Hippocampal formation (tissue), 2 donors: ENCODE measurements at places on chromosomes 12 and 14.
A peak's percentile ranks its signal among the peaks of the same experiment; 100 is the strongest.

DNA sequence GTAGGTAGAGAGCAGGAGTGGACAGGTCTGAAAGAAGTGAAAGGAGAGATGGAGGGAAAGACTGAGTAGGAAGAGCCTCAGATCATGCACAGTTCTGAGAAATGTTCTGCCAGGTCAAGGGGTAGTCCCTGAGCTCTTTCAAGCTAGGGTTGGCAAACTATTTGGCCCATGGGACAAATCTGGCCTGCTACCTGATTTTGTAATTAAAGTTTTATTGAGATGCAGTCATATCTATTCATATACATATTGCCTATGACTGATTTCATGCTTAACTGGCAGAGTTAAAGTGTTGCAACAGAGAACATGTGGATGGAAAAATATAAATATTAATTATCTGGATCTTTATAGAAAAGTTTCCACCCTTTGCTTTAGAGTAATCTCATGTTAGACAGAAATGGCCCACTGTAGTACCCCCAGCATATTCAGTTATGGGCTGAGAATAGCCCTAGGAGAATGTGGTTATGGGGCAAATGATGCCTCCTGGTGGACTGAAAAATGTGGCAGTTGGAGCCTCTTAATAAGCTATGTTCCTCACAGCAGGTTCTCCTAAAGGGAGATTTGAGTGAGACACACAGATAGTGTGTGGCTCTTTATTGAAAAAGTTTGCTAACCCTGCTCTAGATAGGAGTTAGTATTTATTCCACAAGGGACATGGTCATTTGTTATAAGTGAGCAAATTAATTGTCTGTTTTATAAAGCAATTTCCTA, 476.9 kb downstream of the LRIG3 start:
- DNase-seq, result no peak

DNA sequence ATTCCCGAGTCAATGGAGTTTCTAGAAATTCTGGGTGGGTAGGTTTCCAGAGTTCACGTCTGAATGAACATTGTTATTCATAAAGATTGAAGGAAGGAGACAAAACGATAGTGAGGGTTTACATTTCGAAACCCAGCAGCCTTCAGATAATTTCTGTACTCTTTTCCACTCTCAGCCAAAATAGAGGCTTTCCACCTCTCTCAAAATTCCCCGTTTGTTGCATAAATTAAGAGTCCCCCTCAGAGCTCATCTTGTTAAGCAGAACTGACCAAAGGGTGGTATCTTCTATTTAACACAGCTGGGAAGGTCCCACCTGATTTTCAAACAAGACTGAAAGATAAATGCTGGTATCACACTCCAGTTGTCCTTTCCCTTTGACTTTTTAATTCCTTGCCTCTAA, 21.5 kb upstream of the YARS2 start:
- no peak for DNase-seq

DNA sequence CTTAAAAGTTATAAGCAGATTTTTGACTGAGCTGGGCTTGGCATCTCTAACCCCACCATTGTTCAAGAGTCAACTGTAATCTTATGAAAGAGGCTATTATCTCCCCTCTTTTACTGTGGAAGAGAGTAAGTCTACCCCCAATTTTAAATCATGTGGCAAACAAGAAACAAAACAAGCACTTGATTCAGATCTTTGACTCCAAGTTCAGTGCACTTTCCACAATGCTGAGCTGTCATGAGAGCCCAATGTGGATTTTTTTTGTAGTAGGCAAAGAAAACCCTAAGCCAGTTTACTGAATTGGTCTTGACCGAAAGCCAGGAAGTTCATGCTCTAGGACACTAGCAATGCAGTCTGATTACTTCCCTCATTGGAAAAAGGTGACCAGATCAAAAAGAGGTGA, 306.2 kb downstream of the GALC start:
- DNase-seq, result no peak

GRCh38 chr14:58814466-58814865, 176.7 kb downstream of the DACT1 start:
- DNase-seq, result no peak

DNA sequence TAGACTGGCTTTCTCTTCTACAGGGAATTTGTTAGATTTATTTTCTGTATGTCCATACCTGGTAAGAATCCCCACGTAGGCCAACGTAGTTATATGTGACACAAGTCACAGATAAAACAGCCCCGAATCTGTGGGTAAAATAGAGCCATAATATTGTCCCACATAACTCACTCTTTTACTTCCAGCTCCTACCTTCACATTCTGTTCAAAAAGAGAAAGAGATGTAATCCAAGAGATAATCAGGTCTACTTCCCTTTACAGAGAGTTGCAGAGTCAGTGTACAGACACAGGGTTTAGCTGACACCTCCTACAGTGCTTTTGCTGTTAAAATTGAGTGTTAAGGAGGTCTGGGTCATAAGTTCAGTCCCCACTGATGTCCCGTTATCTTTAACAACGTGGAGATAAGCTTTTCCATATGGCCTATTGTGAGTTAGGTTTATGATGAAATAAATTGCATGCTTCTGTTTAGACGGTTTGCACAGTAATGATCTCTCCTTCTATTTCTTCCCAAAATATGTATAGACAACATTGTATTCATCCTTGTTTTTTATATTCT, 446.5 kb downstream of the ADAMTS20 start:
- no peak for DNase-seq

- DNase-seq, result no peak
Measured at GRCh38 chr12:86772696-86773095, 516.5 kb upstream of the MGAT4C start.

DNA sequence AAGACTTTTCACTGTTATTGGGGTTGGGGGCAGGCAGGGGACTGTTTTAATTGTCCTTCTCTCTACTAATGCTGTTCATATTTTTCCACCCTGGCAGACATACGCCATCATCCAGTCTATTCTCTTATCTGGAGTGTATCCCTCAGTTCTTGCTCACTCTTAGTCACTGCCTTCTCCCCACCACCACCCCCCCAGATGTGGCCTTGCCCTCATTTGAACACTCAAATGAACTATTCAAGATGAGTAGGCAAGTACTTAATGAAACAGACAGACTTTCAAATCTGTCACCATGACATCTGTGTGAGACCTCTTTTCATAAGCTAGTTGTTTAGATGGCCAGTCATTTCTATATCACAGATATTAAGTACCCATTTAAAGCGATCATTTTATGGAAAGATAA, 10.1 kb downstream of the NUDT4 start:
- no peak for DNase-seq

GRCh38 chr12:52119398-52120254, 40.1 kb downstream of the SMIM41 start:
- no peak for DNase-seq

DNA sequence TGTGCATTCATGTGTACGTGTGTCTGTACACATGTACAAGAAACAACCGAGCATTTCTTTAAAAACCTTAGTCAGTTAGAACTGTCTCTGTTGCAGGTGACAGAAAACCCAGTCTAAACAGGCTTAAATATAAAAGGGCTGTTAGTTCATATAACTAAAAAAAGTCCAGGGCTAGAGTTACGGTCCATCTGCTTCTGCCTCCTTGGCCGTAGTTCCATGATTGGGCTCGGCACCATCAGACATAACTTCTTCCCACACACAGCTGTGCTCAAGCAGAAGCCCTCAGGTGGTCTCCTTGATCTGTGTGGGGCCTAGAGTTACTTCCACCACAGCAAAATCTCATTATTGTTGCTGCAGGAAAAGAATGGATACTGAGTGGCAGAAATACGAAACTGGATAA, 34.6 kb downstream of the CKB start:
- DNase-seq, result no peak

- DNase-seq, result peak; percentile 59
Measured at GRCh38 chr12:106137530-106138356, 1.0 kb downstream of the NUAK1 start.

DNA sequence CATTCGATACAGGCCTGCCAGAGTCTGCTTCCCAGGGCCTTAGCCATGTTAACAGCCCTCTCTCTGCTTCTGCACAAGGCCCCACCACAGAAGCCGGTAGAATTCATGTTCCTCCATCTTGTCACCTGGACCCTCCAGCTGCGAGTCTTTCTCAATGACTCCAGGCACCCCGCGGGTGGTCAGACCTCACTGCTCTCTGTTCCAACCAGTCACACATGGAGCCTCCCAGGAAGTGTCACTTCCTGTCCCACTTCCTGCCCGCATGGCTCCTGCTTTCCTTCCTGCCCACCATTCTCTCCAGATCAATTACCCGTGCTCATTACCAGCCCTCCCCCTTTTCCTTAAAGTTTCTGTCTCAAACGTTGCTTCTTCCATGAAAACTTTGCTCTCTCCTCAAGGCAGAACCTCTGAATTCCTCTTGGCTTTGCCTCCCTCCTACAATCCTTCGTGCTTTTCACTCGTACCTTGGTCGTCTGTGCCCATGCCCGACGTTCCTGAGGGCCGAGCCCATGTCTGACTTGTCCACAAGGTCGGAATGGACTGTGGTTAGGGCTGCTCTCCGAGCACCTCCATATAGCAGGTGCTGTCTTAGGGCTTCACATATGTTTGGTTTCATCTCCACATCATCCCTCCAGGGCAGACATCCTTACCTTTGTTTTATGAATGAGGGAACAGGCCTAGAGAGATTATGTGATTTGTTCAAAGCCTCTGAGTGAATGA, 172.1 kb downstream of the TSPAN9 start:
- no peak for DNase-seq

DNA sequence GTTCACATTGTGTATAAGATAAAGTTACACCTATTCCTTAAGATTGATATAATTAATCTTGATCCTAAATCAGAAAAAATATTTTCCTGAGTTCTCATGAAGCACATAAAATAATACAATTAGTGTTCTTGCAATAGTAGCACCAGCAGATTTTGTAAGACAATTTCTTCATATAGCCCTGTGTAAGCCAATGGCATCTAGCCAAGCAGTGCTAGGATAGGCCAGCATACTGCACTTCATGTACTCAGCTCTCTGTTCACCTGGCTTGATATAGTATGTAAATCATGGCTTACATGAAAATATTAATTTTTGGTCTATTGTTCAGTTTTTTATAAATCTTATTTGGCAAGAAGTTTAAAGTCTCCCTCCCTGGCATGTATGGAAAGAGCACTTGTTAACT, 1.9 kb downstream of the KLRF2 start:
- no peak for DNase-seq

- DNase-seq, result no peak
Measured at GRCh38 chr12:104680070-104680469, 223.3 kb downstream of the CHST11 start.

- DNase-seq, result no peak
Measured at GRCh38 chr12:28974166-28974565, 174.9 kb upstream of the FAR2 start.

- DNase-seq, result no peak
Measured at GRCh38 chr12:132514838-132515237, 24.9 kb downstream of the FBRSL1 start.

DNA sequence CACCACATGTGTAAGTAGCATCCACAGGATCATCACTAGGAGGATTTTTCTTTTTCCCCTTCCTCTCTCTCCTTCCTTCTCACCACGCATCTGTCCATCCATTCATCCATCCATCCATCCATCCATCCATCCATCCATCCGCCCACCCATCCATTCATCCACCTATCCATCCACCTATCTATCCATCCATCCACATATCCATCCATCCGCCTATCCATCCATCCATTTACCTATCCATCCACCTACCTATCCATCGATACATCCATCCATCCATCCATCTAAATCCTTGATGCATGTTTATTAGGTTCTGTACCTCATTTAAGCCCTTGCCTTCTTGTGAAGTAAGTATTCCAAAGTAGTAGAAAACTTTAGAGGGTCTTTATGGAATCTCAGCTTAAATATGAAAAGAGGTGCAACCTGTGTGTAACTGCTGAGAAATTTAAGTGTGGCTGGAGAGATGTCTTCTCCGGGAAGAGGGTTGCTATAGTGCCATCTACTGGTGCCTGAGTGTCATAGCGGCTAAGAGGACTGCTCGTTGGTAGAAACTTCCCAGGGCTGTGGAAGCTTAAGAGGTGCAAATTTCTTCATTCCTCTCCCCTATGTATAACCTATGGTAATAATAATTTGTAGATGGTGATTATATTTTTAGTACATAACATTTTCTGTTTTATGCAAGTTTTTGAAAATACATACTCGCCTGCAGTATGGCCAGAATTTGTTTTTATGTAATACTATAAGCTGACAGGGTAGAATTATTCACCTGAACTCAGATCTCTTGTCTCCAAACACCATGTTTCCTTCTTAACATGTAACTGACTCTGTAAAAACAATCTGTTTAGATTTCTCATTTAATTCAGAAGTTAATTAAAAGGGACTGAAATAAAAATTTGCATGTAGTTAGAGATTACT, 46.0 kb downstream of the MYO1H start:
- peak; percentile 2 for DNase-seq

- no peak for DNase-seq
Measured at GRCh38 chr14:90739318-90740068, 76.7 kb downstream of the TTC7B start.

DNA sequence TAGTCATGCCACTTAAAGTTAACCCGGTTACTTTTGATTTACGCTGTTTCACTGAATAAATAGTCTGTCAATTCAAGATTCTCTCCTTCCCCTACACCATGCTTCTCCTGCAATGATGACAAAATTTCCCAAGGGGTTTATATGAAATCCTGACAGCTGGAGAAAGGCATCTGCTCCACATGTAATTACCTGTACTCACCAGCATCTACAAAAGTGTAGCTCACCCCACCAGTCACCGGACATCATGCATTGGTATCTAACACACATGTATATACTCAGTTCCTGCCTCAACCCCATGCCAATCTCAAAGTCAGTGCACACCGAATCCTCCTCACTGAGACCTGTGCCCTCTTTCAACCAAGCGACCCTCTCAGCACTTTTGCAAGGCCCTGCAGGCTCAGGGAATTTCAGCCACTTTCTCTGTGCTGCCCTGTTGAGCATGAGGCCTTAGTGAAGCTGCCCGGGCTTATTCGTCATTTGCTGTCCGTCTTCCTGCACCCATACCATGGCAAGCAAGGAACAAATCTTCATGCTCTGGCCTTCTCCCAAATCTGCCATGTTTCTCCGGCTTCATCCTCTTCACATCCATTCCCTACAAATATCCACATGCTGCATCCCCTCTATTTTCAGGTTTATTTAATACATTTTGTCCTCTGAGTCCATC, 131.6 kb downstream of the SEC23A start:
- DNase-seq, result no peak

- no peak for DNase-seq
Measured at GRCh38 chr14:57981817-57982560, 116.1 kb upstream of the SLC35F4 start.

DNA sequence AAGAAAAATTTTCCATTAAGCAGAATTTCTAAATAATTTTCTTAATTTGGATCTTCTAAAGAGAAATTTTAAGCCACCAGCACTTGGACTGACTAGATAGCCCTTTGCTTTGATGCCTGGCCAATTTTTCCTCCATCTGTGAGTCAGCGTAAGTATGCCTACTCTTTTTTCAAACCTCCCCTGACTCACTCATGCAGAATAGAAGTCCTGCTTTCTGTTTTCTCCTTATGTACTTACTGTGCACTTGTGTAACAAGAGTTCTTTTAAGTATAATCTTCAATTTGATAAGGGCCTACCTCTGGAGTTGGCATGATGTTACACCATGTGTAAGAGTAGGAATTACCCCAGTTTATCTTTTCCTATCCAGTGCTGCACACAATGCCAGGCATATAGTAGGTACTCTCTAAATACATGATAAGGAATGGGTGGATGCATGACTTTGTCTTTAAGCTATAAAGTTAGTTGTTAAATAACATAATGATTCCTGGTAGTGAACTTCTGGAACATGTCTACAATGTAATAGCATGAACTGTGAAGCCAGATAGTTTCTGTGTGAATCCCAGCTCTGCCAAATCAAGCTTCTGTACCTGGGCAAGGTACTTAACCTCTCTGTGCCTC, 329.6 kb downstream of the TMTC2 start:
- no peak for DNase-seq

- DNase-seq, result no peak
Measured at GRCh38 chr12:113757221-113758002, 208.7 kb downstream of the RBM19 start.

- DNase-seq, result no peak
Measured at GRCh38 chr12:42641221-42641885, 51.8 kb upstream of the PRICKLE1 start.
